ENCODE measurements at places on chromosomes 12 and 14. TPM values are rescaled to one million over a fixed set of nuclear protein-coding genes. Genes with fewer than 3 reads are reported as not detected.

GRCh38 chr12:109608270-109608669, 34.7 kb downstream of the MVK start:
- H3K27me3 ChIP-seq = peaks cover 13% of the 10 kb centered on the region
- no peak for DNase-seq
- no peak overlapping the region for H3K27ac ChIP-seq

DNA sequence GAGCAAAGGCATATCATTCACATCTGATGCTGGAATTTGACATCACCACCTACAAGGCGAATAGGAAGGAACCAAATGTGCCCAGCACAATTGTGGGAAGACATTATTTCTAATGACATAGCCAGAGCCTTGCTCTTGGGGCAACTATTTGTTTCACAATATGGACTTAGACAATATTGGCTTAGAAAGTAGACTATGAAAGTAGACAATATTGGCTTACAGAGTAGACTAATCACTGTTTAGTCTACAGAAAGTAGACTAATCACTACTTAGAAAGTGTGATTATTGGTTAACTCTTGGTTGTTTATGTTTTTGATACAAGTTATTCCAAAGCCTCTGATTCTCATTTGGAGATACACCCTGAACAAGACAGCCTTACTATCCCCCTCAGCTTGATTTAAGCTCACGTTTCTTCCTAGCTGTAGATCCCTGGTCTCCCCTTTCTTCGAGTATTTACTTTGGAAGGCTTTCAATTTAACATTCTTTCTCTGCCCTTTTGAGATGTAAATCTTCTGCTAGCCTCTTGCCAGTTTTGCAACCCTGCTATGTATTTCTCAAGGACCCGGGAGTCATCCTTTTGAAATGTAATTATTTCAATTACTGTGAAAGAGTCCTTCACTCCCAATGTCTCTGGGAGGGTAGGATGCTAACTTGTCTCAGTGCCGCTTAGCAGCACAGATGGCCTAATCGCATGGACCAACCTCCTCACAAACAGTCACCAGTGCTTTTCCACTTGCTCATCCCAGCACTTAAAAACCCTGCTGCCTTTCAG, 843.2 kb downstream of the GALC start:
- no peaks in the 10 kb centered on the region for H3K36me3 ChIP-seq
- no peak overlapping the region for H3K27ac ChIP-seq
- DNase-seq = no peak
- no peak overlapping the region for H3K4me3 ChIP-seq
- no peaks in the 10 kb centered on the region for H3K27me3 ChIP-seq
- peaks cover 32% of the 10 kb centered on the region for H3K4me1 ChIP-seq

PPM1H gene
- total RNA-seq = 55.9 TPM

LALBA gene
- not detected for total RNA-seq

GRCh38 chr14:74955229-74956026, at the start of gene PGF:
Gene PGF, minus strand, starts transcription at chr14:74955597. Its CDS starts 355 bp downstream, at chr14:74955242.
- no peaks in the 10 kb centered on the region for H3K36me3 ChIP-seq
- no peak within 1 kb of the TSS for H3K27ac ChIP-seq
- no peak for DNase-seq
- H3K4me3 ChIP-seq = peak within 1 kb of the TSS; percentile 51

DNA sequence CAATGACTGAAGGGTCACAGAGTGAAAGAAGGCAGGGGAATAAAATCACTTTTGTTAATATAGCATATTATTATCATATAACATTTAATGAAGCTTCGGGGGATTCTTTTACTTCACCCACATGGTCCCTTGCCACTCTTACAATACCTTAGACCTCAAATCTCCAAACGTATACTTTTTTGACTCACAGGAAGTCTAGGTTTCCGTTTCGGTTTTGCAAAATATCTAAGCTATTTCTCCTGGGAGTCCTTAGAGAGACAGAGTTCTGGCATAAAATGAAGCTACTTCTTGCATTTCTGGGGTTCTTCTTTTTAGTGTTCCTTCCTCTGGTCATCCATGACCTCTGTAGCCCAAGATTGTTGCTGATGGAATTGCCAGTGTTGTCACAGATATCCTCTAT, 590.5 kb upstream of the ATP2B1 start:
- DNase-seq = no peak
- no peak overlapping the region for H3K4me3 ChIP-seq
- no peaks in the 10 kb centered on the region for H3K36me3 ChIP-seq
- H3K27me3 ChIP-seq = no peaks in the 10 kb centered on the region
- H3K4me1 ChIP-seq = peaks cover 41% of the 10 kb centered on the region

DNA sequence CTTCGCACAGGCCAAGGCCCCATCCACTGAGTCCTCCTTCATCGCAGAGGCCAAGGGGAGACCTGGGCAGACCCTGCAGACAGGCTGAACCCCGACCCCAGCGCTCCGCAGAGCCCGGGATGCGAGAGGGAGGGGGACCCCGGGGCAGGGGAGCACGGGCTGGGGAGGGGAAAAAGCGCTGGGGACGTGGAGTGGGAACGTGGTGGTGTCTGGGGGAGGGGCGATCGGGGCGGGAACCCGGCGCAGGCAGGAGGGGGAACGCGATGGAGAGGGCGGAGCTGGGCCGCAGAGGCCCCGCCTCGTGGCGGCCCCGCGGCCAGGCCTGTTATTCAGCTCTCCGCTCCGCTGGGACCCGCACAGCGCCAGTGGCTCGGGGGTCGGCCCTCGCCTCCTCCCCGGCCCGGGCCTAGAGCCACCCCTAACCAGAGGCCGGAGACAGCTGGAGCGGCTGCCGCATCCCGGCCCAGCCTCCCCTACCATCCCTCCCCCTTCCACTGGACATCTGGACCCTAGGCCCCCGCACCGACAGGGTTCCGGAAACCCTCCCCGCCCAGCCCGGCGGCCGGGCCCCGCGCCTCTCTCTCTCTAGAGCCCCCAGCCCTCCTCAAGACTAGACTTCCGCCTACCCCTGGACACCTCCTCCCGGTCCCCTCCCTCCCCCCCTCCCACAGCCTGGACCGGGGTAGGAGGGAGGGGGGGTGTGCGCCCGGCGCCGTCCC, at the start of gene ARHGEF25:
ARHGEF25 (plus strand) TSS at position 328 of the 719 bp plus-strand sequence. CDS start 460 bp downstream, outside the sequence.
- H3K4me1 ChIP-seq = peaks cover 33% of the 10 kb centered on the region
- H3K4me3 ChIP-seq = peak within 1 kb of the TSS; percentile 74
- no peaks in the 10 kb centered on the region for H3K27me3 ChIP-seq
- H3K36me3 ChIP-seq = peaks cover 12% of the 10 kb centered on the region
- no peak within 1 kb of the TSS for H3K27ac ChIP-seq
- DNase-seq = no peak

DNA sequence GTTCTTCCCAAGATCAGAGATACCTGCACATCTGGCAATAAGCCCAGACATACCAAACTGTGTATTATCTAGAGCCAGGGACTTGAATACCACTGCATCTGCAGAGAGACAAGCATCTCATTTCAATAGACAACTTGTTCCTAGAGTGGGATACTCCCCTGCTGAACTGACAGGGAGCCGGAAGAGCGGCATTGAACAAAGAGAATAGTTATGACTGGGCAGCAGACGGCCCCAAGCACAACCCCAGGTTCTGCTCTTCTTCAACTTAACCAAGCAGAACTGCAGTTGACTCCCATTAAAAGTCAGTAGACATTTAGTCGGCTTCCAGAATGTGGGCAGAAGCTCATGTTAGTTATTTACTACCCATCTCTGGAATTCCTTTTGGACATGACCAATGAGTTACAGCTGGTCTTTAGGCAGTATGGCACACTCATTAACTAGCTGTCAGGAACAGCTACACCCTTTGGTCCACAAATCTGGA, 112.9 kb downstream of the HMGA2 start:
- no peak for DNase-seq
- H3K27ac ChIP-seq = peak overlapping the region; percentile 8
- no peak overlapping the region for H3K4me3 ChIP-seq
- H3K27me3 ChIP-seq = no peaks in the 10 kb centered on the region
- H3K36me3 ChIP-seq = peaks cover 3% of the 10 kb centered on the region
- peaks cover 56% of the 10 kb centered on the region for H3K4me1 ChIP-seq

IL26 gene
- total RNA-seq = 2.5 TPM

DNA sequence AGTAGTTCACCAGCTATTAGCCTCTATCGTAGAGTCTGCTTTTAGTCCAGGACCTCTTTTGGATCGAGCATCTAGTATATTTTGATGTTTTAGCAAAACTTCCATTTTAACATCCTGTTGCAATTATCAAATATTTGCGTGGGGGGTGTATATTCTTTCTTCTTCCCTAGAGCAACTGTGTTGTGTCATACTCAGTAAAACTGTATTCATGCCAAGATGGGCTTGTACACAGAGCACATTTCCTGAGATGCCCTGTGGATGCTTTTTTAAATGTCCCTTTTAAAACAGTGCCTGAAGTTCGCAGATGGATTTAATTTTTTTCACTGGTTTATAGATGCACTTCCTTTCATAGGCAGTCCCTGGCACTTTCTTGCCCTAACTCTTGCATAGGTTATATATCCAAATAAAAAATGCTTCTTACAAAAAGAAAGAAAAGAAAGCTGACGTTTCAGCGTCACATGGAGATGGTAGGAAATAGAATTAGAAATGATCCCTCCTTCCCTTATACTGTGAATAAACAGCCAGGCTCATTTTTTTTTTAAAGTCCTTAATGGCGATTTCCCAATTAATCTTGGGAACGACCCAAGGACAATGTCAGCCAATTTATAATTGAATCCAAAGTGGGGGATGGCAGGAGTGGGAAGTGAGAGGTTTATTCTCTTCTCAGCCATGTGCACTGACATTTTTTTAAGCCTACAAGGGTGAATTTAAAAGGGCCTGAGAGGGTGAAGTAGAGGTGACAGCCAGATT, 247.0 kb downstream of the SLC41A2 start:
- no peaks in the 10 kb centered on the region for H3K27me3 ChIP-seq
- H3K4me1 ChIP-seq = peaks cover 64% of the 10 kb centered on the region
- DNase-seq = no peak

DNA sequence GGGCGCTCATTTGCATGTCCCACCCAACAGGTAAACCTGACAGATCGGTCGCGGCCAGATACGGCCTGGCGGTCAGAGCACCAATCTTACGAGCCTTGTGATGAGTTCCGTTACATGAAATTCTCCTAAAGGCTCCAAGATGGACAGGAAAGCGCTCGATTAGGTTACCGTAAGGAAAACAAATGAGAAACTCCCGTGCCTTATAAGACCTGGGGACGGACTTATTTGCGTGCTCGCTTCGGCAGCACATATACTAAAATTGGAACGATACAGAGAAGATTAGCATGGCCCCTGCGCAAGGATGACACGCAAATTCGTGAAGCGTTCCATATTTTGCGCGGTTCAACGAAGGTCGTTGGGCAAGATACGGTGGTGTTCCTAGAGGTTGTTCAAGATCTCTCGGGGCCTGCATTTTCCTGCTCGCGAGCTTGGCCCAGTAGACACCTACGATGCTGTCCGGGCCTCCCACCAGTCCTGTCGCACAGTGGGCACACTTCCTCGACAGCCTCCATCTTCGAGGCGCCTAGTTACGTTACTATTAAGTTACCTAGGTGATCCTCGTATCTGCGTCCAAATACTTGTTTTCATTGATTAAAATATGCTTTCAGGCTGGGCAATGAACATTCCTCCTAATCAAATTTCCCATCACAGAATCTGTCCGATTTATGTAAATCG, at the start of gene RNU6-7:
RNU6-7 (plus strand) TSS at position 230 of the 675 bp plus-strand sequence.
- H3K36me3 ChIP-seq = no peaks in the 10 kb centered on the region
- DNase-seq = no peak
- peaks cover 25% of the 10 kb centered on the region for H3K4me1 ChIP-seq
- H3K4me3 ChIP-seq = peak within 1 kb of the TSS; percentile 89
- H3K27me3 ChIP-seq = peaks cover 5% of the 10 kb centered on the region

- H3K27ac ChIP-seq = no peak overlapping the region
- no peak for DNase-seq
- H3K4me3 ChIP-seq = no peak overlapping the region
- H3K4me1 ChIP-seq = no peaks in the 10 kb centered on the region
- peaks cover 2% of the 10 kb centered on the region for H3K36me3 ChIP-seq
- no peaks in the 10 kb centered on the region for H3K27me3 ChIP-seq
These were observed 90.2 kb downstream of the KDM2B start for GRCh38 chr12:121490401-121491281.

BATF gene
- not detected for total RNA-seq

PRORP gene
- total RNA-seq = 27.0 TPM

DNA sequence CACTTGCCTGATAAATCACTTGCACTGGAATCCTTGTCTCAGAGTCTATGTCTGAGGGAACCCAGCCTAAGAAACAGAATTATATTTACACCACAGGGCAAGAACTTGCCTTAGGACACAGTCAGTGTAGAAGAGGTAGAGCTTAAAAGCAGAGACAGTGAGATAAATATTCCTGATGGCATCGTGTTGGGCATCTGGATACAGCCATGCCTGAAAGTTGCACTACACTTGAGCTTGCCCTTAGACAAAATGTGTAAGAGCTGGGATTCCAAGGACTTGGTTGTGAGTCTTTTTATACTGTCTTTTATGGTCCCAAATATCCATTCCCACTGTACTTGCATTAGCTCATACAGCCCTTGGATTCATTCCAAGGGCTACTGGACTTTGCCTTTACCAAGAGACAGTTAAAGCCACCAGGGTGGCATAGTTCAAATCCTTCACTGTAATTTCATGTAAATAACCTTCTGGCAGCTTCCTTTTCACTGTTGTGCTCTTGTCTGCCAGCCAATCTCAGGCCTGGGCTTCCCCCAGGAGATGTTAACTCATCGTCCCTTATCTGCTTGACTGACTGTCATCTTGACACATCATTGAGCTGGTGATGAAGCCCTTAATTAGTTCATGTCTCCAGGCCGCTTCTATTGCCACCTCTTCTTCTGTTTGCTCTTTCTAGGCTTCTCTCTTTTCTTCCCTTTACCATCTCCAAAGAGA, 577.9 kb upstream of the TBX3 start:
- no peak for DNase-seq
- H3K4me3 ChIP-seq = no peak overlapping the region
- H3K36me3 ChIP-seq = no peaks in the 10 kb centered on the region
- peaks cover 5% of the 10 kb centered on the region for H3K4me1 ChIP-seq
- peaks cover 2% of the 10 kb centered on the region for H3K27me3 ChIP-seq

DNA sequence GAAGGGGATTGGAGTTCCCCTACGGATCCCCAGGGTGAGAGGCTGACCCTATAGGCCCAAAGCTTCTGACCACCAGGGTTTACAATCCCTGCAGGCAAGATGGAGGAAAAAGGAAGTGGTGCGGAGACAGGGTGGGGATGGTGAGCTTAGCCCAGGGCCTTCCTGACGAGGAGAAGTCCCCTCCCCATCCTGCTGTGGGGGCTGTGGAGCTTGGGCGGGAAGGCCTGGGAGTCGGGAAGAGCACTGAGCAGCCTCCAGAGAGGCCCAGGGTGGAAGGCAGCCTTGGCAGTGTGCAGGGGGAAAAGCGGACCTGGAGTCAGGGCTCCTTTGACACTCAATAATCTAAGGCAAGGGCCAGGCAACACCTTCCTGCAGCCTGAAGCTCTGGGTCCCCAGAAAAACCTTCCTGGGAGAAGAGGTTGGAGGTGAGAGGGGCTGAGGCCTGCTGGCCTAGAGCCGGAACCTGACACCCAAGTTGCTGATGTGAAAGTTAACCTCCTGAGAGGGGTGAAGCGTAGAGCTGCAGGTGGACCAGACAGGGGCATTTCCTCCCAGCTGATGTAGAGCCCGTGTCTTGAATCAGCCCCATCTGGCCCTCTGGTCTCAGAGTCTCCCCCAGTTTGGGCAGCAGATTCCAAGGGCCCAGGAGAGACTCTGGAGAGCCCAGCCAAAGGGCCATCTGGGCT, 6.0 kb downstream of the HDAC7 start:
- no peak for DNase-seq
- peak overlapping the region; percentile 50 for H3K4me3 ChIP-seq
- peak overlapping the region; percentile 95 for H3K27ac ChIP-seq
- no peaks in the 10 kb centered on the region for H3K27me3 ChIP-seq
- peaks cover 97% of the 10 kb centered on the region for H3K4me1 ChIP-seq

GDF3 gene
- total RNA-seq = not detected
